ENCODE measurements at places on chromosomes 11 and 22.

DNA sequence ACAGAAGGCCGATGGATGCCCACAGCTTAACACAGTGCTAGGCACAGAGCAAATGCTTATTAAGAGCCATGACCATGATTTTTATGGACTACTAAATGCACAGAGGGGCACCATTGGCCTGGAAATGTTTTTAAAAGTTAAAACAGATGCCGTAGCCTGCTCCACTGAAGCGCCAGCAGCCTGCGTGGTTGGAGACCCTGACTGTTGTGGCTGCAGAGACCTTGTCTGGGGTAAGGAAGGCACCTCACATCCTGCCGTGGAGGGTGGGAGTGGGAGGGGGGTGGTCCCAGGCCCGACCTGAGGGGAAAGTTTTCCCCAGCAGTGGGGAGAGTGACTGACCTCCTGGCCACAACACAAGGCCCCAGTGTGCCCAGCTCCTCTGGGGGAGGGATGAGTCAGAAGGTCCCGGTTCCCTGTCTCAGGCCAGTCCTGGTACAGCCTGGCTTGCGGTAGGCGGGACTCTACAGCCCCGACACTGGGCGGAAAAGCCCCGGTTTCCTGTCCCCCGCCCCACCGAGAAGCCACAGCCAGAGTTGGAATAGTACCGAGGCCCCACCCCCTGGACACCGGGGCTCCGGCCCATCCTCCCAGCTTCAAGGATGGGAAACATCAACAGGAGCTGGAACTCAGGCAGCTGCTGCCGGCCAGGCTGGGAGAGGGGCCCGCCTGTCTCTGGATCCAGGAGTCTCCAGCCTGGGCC lies 7.0 kb downstream of the CHST1 start:
- DNase-seq = peak; percentile 31

- no peak for DNase-seq
Measured at GRCh38 chr11:126060757-126061171, 1.9 kb downstream of the CDON start.

DNA sequence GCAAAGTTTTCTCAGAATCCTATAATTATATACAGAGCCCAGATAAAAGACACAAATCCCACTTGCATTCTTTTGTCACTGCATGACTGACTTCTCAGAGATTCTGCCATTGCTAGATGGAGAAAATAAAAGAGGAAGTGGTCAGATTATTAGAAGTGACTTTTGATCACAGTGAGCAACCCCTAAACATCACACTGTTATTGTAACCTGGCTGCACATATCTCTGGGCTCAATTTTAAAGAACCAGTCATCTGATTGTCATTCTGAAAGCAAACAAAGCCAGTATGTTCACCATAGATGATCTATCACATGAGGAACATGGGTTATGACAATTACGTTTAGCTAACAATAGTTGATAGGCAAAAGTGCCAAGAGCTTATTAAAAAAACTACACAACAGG lies 47.8 kb downstream of the COPB1 start:
- no peak for DNase-seq

DNA sequence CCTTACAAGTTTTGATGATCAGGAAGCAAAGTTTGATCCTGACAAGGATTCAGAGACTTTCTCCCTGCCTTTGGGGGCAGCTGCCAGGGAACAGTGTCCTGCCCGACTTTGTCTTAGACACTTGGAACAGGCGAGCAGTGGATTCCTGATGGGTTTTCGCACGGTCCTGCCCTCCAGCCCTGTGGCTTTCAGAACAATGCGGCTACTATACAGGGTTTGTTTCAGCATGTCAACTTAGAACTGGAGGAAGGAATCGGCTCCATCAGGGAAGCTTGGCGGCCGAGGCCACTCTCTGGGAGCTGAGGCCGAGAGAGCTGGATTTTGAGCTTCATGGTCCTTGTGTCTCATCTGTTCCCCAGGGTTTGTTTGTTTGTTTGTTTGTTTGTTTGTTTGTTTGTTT lies 11.5 kb downstream of the ANO1 start:
- DNase-seq = no peak

GRCh38 chr11:114059278-114059983 lies at the start of gene ZBTB16:
Gene ZBTB16 (plus strand): TSS chr11:114059711. CDS start chr11:114063301, 3,590 bp downstream.
- DNase-seq = peak; percentile 64

DNA sequence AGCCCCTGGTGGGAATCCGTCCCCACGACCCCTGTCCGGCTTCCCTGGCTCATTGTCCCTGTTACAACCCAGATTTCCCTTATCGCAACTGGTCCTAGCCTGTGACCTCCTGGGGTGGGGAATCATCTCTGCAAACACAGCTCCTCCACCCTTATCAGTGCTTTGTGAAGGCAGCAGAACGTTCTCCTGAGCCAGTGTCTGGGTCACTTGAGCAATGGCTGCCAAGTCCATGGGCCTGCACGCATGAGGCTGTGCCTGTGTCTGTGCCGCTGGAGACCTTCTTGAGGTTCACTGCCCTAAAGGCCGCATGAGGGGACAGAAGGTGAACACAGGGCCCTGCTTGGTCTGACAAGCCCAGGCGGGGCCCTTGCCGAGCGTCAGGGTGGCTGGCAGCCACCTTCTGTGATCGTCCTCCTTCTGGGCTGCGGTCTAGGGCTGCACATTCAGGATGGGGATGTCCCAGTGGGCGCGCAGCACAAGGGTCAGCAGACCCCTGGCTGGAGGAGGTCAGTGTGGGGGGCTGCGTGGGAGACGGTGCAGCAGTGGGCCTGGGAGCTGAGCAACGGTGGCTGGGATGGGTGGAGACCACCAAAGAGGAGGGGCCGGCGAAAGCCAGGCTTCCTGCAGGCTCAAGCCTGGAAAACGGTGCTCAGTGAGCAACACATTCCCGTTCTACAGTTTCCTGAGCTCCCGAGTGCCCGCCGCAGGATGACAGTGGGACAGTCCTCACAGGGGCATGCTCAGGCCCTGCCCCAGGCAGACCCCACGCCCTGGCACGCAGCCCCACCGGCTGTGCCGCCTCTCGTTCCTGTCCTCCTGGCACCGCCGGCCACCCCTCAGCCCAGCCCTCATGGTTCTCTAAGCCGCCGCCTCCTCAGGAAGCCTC lies 74.1 kb downstream of the CDKN1C start:
- no peak for DNase-seq

GRCh38 chr22:29738118-29738815 lies 18.5 kb downstream of the CABP7 start:
- no peak for DNase-seq

GRCh38 chr11:92917927-92918326 lies 51.5 kb upstream of the MTNR1B start:
- DNase-seq = no peak

GRCh38 chr11:2674658-2675131 lies 25.1 kb downstream of the KCNQ1OT1 start:
- no peak for DNase-seq

DNA sequence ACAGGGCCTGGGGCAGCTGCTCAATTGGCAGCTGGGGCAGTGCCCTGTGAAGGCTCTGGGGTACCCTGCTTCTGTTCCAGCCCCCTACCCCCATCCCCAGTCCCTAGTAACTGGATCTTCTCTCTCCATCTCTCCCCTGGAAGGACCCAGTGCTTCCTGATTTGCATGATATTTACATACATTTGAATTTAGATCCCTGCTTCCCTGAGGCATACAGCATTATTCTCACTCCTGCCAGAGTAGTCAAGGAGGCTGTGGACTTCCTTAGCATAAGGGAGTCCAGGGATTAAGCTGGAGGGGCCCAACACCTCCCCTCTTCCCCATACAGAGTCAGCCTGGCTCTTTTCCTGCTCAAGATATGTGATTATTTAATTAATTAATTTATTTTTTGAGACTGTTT lies 24.7 kb downstream of the TEF start:
- no peak for DNase-seq

- DNase-seq = no peak
Measured at GRCh38 chr11:85551881-85552280, 75.3 kb downstream of the DLG2 start.

- DNase-seq = no peak
Measured at GRCh38 chr11:19984048-19984742, 176.1 kb downstream of the DBX1 start.

DNA sequence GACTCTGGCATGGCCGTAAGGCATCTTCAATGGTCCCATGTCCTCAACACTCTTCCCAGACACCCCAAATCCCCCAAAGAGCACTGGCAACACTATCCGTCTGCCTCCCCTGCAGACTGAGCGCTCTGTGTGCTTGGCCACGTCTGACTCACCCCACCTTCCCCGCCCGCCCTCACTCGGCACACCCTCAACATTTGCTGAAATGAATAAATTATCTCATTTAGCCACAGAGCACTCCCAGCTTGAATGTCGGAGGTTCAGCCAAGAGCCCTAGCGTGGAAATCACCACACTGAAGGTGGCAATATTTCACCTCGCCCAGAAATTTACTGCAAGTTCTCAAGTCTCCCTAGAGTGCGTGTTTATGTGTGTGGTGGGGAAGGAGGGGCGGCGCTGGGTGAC lies 46.6 kb upstream of the TCF20 start:
- DNase-seq = peak; percentile 61

GRCh38 chr11:47631473-47631872 lies 10.9 kb downstream of the MTCH2 start:
- DNase-seq = no peak

- no peak for DNase-seq
Measured at GRCh38 chr11:103047837-103048236, 44.1 kb downstream of the DCUN1D5 start.

- DNase-seq = no peak
Measured at GRCh38 chr11:2385156-2386151, 8.3 kb downstream of the CD81 start.

DNA sequence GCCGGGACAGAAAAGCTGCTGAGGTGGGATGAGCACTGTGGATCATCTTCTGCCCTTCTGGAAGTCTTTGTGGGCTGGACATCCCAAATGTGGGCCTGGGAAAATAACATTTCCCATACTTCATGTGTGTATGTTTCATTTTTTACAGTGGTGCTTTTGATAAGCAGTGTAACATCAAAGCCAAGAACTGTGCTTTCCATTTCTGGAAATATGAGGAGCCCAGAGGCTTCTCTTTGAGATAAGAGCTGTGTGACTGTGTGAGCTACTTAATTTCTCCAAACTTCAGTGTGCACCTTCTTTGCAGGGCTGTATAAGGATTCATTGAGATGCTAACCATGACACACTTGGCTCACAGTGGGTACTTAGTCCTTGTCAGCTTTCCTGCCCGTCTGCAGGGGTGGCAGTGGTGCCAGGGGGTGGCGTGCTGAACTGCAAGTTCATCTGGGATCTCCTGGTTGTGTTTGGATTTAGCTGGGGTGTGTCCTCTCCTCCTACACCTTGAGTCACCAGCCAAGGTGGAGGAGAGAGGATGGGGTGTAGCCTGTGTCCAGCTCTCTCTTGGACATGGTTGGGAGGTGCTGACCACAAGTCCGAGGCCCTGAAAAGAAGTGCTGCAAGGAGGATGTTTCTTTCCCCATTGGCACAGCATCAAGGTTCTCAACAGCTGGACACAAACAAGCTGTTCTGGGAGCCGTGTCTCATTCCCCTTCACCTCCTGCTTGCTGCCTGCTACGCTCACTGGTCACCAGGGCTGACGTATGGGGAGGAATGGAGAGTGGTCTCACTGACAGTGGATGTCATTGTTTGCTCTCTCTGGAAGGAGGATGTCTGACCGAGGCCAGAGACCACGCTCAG lies 139.4 kb downstream of the TEAD1 start:
- DNase-seq = no peak

DNA sequence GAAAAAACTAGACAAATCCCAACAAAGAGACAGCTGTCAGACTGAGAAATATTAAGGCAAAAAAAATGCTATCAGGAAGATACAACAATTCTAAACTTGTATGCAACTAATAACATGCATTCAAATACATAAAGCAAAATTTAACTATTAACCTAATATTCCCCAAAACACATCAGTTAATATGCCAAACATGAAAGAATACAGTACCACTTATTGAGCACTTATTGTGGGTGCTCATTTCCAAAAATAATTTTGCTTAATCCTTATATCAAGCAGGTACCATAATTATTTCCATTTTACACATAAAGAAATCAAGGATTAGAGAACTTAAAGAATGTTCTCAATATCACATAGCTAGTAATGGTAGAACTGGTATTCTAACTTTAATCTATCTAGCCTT lies 67.7 kb upstream of the HMGXB4 start:
- no peak for DNase-seq

- DNase-seq = no peak
Measured at GRCh38 chr11:128779036-128779435, 85.2 kb downstream of the FLI1 start.

GRCh38 chr11:30196400-30197206 lies 34.2 kb upstream of the FSHB start:
- DNase-seq = peak; percentile 63
